Stimulated activated CD4-positive, alpha-beta T cell treated with anti-CD3 and anti-CD28 coated beads, Interleukin-4, amount 100 ng/mL, for 1 hour (primary cell): ENCODE measurements at places on chromosomes 4 and X.
A peak's percentile ranks its signal among the peaks of the same experiment; 100 is the strongest.

DNA sequence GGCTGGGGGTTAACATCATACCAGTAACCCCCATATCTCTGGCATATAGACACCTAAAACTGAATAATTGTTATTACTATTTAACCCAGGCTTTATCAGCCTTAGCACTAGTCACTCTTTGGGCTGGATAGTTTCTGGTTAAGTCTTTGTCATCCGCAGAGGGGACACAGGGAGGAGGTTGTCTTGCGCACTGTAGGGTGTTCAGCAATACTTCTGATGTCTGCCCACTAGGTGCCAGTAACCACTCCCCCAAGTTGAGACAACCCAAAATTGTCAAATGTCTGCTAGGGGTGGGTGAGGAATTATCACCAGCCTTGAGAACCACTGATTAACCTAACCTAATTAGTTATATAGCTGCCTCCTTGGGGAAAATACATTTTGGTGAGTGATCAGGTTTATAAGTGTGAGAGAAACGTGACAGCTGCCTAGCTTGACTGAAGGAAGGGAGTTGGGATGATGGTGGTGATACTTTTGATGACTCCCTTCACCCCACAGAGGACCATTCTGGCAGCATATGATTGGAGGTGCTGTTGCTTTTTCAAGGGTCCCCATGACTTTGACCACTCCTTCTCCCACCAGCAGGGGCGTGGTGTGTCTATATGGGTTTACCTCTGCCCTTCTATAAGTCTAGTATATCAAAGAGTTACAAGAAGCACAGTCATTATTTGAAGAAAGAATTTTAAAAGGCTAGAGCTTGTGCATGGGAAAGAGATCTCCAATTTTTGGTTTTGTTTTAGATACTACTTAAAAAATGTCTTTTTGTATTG lies 140.9 kb downstream of the STIM2 start:
- DNase-seq, result no peak

- DNase-seq, result no peak
Measured at GRCh38 chrX:44314808-44315207, 28.7 kb downstream of the EFHC2 start.

- DNase-seq, result no peak
Measured at GRCh38 chr4:52951016-52951415, 88.9 kb downstream of the RASL11B start.

- no peak for DNase-seq
Measured at GRCh38 chr4:153211986-153212728, 7.9 kb downstream of the TRIM2 start.

- no peak for DNase-seq
Measured at GRCh38 chr4:122873146-122873545, 46.5 kb downstream of the FGF2 start.

DNA sequence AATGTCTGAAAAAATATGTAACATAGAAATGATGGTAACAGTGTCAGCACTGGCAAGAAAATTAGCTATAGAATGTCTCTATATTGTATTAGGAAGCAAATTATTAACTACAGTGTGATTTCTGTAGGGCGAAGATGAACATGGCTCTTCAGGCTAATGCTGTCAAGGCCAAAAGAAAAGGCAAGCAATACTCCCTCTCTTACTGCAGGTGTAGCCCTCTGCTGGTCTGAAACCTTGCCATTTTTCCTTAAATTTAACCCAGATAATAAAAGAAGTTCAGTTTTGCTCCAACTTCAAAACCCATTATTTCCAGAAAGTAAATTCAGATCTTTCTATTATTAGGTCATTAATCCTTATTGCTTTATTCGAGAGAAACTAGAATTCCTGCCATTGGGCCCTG lies 215.9 kb downstream of the LRBA start:
- no peak for DNase-seq

- DNase-seq, result no peak
Measured at GRCh38 chr4:10438924-10439323, 18.3 kb downstream of the ZNF518B start.

- DNase-seq, result no peak
Measured at GRCh38 chr4:165384598-165384997, 5.8 kb downstream of the CPE start.

DNA sequence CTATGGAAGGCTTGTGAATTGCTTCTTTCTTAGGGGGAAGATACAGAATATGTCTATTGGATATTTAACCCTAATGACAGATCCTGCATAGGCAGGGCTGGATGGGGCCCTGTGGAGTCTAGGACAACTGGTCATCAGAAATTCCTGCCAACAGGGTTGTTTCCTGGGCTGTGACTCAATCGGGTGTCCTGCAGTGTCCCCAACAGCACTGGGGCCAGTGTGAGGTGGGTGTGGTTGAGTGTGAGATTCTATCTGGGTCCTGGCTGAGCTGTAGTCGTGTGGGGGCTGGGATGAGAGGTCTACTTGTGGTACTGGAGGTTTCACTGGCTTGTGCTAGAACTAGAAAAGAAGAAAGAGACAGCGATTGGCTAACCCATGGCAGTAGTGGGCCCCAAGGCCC lies 87.3 kb upstream of the WDR1 start:
- no peak for DNase-seq

GRCh38 chrX:149572743-149573142 lies 14.5 kb downstream of the MAGEA9B start:
- no peak for DNase-seq

GRCh38 chr4:7747062-7747385 lies 192.6 kb downstream of the AFAP1 start:
- DNase-seq, result no peak

GRCh38 chr4:108813261-108813660 lies 50.4 kb upstream of the ETNPPL start:
- no peak for DNase-seq

- no peak for DNase-seq
Measured at GRCh38 chr4:82681754-82682153, 116.8 kb downstream of the SCD5 start.

DNA sequence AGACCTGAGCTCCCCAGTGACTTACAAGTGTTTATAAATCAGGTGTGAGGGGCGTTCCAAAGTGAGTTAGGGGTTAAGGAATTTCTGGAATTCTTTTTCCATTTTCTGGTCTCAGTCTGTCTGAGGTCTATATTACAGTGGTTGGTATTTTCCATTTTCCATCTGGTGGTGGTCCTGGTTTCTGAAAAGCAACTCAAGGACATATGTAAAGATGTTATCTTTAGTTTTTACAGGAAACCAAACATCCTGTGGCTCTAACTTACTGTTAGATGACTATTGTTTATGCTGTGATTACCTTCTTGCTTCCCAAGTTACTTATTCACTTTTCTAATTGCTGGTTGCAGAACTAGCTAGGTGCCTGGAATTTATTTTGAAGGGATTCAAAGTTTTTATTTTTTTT lies 53.5 kb upstream of the IL21 start:
- DNase-seq, result no peak

- peak; percentile 91 for DNase-seq
Measured at GRCh38 chr4:119300101-119300978, 21.6 kb downstream of the FABP2 start.

GRCh38 chrX:112935029-112935428 lies 94.4 kb upstream of the AMOT start:
- no peak for DNase-seq

DNA sequence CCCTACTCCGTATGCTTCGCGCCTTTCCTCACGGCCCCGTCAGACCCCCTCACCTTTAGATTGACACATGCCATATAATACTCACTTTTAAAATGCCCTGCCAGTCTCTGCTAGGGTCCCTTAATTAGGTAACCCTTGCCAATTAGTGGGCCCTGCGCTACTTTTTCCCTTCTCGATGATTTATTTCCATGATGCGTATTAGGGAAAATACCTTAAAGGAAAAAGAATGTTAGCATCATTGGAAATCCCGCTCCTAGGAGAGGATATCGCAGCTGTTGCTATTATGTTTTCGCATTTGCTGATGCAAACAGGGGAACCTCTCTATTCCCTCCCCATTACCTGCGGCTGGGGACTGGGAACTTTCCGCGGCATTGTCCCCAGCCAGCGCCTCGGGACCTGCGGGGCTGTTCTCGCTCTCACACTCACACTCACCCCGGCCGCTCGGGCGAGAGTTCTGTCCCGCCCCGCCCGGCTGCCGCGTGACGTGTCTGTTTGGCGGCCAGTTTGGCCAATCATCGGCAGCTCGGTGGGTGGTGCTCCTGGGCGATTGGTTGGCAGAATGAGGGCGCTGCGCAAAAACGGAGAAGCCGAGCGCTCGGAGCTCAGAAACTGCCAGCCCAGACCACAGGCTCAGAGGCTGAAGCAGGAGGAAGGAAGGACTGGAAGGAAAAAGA lies at the start of gene PCDH10:
Gene PCDH10, plus strand, starts transcription at position 605 of the 674 bp plus-strand sequence. CDS start 847 bp downstream, outside the sequence.
- peak; percentile 29 for DNase-seq

GRCh38 chr4:126004941-126005340 lies 690.2 kb downstream of the FAT4 start:
- DNase-seq, result no peak

DNA sequence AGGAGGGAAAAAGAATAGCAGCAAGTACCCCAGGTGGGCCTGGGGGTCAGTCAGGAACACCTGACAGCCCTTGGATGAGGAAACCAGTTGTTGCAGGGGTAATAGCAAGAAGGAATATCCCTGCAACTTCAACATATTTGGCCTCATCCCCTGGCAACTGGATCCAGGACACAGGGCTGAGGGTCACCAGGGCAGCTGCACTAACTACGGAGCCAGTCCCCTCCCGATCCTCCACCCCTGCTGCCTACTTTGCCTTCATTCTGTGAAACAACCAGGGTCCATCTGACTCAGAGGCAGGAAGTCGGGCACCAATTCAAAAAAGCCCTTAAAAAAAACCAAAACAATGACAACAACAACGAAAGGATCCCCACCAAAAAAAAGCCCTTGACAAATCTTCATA lies 52.9 kb downstream of the FRMPD3 start:
- DNase-seq, result no peak

- DNase-seq, result no peak
Measured at GRCh38 chrX:327660-328126, 9.1 kb upstream of the GTPBP6 start.

- no peak for DNase-seq
Measured at GRCh38 chr4:43992552-43992951, 456.1 kb downstream of the KCTD8 start.

DNA sequence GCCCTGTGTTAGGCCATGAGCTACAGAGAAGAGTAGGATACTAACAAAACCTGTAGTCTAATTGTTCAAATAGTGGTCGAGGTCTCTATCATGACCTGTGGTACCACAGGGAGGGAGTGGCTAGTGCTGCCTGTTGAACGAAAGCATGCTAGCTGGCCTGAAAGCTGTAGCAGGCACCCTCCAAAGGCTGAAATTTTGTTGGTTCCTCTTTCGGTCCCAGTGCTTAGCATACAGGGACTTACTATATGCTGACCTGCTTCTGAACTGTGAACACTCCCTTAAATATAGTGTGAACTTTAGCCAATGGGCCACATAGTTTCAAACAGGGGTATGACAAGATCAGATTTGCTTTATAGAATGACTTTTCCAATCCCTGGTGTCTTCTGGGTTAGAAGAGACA lies 113.4 kb downstream of the PJA1 start:
- no peak for DNase-seq

- DNase-seq, result no peak
Measured at GRCh38 chr4:119731146-119731742, 102.6 kb upstream of the PDE5A start.

DNA sequence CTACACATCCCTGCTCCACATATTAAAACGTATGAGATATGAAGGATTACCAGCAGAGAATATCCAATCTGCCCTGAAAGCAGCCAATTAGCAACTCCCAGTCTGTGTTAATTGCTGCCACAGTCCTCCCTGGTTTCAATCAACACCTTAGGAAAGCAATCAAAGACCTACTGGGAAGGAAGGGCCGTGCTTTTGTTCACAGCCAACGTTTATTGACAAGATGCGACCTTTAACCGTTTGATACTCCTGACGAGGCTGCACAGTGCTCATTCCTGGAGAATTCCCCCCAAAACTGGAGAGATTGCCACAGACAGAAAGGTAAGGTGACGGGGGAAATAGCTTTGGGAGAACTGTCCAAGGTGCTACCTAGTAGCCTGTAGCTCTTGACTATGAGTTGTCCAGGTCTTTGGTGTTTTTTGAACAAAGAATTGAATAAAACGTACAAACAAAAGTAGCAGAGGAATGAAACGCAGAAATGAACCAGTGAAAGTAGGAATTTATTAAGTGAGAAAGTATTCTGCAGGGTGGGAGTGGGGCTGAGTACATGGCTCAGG lies 596.5 kb downstream of the NLGN4X start:
- DNase-seq, result no peak

DNA sequence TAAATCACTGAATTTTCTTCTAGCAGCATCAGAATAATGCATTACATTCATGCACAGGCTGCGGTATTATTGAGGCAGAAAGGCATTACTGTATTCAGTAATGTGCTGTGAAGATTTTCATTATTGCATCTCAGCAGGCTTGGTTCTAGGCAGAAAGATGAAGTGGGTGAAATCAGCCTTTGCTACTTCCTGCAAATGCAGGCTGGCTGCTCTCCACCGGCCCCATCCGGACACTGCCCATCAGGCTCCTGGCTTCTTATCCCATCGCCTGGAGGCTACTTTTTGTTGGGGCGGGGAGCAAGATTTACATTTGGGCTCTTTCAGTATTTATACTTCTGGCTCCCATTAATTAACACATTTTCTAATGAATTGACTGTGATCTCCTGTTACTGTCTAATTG lies 117.8 kb downstream of the FRAS1 start:
- DNase-seq, result no peak

- DNase-seq, result no peak
Measured at GRCh38 chr4:140277576-140277975, 95.9 kb upstream of the SCOC start.

GRCh38 chrX:23783589-23784469 lies 856 bp downstream of the SAT1 start:
- DNase-seq, result no peak

GRCh38 chr4:7902101-7902553 lies 37.5 kb downstream of the AFAP1 start:
- no peak for DNase-seq

GRCh38 chr4:4781936-4782707 lies 77.3 kb upstream of the MSX1 start:
- no peak for DNase-seq

- DNase-seq, result no peak
Measured at GRCh38 chr4:23232987-23233386, 540.2 kb downstream of the GBA3 start.

- DNase-seq, result no peak
Measured at GRCh38 chr4:39616651-39617050, 22.0 kb downstream of the SMIM14 start.

DNA sequence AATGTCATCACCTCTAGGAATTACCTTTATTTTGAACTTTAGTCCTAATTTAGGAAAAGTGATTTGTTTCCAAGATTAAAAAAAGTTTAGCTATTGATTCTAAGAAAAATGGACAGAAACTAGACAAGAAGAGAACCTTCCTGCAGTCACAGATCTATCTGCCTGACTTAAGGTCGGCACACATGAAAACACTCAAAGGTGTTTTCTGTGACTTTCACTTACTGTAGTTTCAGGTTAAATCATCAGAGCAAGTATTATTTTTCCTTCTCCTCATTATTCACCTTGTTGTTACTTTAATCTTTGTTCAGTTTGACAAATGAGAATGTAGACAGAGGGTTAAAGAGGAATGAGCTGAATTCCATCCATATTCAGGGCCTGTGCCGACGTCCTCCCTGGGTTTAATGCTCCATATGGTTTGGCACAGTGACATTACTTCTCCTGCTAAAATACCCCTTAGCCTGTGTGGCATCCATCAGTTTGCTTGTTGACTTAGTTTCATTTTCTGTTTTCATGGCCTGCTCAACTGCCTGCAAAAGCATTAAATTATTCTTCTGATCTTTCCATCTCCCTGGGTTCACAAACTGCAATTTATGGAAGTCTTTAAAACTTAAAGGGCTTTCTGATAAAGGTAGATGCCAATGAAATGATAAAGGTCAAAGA lies 352.7 kb downstream of the NKX6-1 start:
- DNase-seq, result no peak

GRCh38 chr4:3021627-3022026 lies 52.7 kb downstream of the HTT-AS start:
- DNase-seq, result no peak

GRCh38 chr4:47668810-47669408 lies 169.0 kb downstream of the CORIN start:
- no peak for DNase-seq
